Anterior cingulate cortex (tissue), 58 donors: ENCODE measurements at places on chromosomes 12 and 14.
A peak's percentile ranks its signal among the peaks of the same experiment; 100 is the strongest.

DNA sequence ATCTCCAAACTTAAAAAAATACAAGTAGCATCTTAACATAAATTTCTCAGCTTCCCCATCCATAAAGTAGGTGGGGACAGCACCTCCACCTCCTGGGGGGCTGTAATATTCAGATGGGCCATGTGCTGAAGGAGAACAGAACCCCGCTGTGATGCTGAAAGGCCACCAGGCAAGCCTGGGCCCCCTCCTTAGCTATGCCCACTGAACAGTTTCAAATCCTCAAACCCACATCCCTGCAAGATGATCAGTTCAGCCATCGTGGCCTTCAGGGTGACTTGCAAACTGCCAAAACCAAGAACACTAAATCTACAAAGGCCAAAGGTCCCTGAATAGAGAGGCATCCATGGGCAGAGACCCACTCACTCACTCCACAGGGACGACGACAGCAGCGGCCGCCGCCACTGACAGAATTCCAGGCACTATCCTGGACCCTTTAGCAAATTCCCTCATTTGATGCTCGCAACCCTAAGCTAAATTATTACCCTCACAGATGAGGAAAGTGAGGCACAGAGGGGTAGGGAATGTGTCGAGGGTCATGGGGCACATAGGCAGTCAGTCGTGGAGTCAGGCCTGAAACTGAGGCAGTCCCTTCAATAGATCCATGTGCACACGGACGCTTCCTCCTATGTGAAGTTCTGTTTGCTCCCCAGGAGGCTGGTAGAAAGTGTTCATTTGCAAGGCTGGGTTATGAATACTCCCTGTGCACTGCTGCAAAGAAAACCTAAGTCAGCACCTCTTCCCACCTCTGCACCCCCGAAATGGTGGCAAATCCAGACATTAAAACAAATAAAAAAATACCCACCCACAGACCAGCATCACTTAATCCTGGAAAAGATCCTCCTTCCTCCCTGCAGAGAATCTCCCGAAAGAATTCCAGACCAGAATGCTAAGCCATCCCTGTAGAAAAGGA is 5.9 kb downstream of the ITPK1 start:
- DNase-seq = no peak

DNA sequence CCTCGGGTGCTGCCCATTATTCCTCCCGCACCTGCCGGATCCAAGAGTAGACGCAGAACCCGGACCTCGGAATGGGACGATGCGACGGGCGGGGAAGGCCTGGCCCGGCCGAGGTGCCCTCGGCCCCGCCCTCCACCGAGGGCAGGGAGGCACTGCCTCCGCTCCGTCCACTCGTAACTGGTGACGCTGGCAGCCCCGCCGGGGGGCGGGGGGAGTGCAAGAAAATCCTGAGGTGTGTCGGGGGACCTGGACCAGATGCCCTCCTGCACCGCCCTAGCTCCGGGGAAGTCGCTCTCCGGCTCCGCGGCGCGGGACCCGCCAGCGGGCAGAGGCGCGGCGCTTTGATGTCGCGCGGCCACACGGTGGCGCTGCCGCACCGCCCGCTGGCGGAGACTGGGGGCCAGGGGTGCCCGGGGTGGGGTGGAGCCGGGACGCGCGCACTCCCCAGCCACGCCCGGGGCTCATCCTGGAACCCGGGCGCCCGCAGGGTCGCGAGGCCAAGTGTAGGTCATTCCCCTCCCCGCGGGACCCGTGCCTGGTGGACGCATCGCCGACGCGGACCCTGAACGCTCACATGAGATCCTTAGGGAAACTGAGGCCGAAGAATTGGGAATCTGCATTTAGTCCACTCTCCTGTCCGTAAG is 202.8 kb downstream of the TTC8 start:
- peak; percentile 8 for DNase-seq

DNA sequence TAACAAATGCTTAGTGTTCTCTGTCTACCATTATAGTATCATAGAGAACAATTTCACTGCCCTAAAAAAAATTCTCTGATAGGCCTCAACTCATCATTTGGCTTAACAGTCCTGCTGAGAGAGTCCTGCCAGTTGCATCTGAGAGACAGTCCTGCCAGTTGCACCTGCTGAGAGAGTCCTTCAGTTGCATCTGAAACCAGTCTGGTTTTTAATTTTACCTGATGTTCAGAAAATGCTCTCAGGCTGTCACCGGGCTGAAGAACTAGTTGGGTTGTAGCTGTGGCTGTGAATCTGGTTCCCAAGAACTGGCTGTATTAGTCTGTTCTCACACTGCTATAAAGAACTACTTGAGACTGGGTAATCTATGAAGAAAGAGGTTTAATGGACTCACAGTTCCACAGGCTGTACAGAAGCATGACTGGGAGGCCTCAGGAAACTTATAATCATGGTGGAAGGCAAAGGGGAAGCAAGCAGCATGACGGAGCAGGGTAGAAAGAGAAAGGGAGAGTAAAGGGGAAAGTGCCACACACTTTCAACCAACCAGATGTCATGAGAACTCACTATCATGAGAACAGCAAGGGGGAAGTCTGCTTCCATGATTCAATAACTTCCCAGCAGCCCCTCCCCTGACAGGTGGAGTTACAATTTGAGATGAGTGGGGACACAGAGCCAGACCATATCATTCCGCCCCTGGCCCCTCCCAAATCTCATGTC is 51.6 kb downstream of the PRKCH start:
- no peak for DNase-seq

DNA sequence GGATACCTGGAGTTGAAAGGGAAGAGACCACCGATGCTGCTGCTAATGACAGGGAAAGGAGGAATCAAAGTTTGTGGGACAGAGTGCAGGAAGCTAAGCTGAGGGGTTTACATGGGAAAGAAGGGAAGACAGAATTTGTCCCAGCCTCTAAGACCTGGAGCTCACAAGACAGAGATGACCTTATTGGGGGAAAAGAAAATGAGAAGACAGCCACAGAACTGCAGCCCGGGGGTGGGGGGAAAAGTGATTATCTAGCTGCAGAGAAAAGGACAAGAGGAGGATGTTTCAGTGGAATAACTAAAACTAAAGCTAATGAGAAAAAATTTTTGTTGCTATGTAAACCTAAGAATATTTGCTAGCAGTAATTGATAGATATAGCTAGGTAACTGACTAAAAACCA is 30.7 kb downstream of the NDUFA12 start:
- DNase-seq = no peak

- no peak for DNase-seq
Measured at GRCh38 chr12:67477681-67478265, 170.8 kb upstream of the DYRK2 start.
